ENCODE measurements at places on chromosomes 1 and 21.

DNA sequence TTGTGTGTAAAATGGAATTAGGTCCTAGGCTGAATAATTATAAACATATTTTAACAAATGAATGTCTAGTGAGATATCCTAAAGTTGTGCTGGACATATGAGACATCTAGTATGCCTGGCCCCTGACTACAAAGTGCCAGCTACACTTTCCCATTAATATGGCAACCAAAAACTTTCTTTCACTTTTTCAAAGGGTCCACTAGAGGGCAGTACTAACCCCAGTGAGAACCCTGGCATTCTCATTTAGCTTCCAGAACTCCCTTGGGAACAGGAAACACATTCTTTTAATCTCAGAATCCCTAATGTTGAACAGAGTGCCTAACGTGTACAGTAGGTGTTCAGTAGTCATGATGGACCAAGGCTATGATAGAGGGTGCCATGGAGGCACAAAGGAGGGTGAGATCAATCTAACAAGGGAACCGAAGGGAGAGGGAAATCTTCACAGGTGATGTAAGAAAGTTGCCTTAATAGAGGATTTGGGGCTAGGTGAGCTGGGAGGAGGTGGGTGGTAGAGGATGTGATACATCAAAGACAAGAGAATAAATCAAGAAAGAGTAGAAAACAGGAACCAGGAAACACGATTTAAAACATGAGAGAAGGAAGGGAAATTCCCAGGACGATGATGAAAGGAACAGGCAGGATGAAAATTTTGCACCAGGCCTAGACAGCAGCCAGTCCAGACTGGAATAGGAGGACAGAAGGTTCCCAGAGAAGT lies 41.6 kb downstream of the NSL1 start:
- DNase-seq, result peak; percentile 72

DNA sequence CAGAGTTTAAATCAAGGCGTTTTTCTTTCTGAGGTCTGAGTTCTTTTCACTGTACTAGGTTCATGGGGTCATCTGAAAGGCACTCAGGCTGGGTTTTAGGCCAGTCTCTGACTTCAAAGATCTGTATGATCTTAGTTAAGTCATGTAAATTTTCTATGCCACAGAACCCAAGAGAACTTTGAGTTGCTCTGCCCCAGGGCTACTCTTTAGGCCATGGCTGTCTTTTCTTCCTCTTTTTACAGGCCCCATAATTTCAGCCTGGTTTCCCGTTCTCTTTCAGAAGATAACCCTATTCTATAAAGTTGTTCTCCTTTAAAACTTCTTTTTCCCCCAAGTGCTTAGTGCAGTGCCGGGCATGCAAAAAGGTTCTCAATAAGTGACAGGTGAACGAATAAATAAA lies 26.1 kb downstream of the METTL13 start:
- DNase-seq, result no peak

DNA sequence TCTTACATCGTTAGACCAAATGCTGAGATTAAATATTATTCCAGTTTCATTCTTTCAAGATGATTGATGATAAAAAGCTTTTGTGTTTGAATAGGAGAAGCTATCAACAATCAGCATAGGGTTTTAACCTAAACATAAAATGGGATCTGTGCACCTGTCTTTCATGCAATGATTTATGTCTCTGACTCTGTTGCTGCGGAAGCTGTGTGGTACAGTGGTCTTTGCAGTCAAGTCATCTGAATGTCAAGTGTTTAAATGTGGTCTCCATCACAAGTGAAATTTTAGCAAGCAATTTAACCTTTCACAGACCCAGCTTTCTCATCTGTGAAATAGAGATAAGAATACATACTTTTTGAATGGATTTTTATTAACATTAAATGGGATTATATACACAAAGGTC lies 107.2 kb downstream of the PLPPR5 start:
- no peak for DNase-seq

DNA sequence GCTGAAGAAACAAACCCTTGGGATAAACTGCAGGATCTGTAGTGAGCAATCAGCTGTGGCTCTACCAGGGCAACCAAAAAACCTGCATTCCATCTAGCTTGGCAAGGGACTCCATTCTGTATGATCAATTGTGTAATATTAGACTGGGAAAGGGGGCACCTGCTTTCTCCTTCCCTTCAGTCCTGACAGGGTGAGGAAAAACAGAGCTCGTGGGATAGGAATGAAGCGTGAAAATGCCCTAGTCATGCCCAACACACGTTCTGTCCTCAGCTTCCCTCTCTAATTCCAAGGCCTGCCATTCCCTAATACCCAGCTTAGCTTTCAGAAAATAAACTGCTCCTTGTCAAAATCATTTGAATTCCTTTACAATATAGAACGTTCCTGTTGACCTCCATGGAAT lies 442.3 kb downstream of the PLPP3 start:
- DNase-seq, result no peak

- DNase-seq, result no peak
Measured at GRCh38 chr21:36208326-36209013, 51.8 kb downstream of the DOP1B start.

DNA sequence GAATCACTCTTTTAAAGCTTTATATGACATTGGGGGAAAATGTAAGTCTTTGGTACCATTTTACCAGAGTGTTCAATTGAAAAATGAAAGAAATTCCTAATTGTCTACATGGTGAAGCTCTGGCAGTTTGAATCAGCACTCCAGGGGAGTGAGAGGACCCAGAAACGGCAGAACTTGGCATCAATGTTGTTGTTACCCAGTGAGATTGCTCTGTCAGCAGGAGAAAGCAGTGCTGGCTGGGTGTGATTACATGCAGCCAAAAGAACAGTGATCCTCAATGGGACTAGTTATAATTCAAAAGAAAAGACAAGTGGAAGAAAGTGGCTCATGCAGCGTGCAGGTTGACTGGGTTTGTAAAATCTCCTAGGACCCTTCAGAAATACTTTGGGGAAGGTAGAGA lies 206.4 kb downstream of the PTPRC start:
- no peak for DNase-seq

DNA sequence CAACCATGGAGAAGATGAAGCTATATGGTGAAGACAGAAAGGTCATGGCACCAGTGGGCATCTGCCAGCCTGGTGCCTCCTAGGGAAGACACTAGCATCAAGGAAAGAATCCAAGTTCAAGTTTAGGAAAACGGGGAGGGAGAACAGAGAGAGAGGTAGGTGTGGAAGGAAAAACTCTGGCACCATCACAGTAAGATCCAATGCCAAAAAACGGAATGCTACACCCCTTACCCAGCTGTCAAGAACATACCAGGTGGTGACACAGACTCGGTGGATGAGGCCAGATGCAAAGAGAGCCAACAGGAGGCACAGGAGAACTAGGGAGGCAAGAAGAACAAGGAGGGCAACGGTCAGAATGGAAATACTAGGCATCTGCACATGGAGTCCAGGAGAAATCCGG lies 3.6 kb downstream of the KRTCAP2 start:
- no peak for DNase-seq

DNA sequence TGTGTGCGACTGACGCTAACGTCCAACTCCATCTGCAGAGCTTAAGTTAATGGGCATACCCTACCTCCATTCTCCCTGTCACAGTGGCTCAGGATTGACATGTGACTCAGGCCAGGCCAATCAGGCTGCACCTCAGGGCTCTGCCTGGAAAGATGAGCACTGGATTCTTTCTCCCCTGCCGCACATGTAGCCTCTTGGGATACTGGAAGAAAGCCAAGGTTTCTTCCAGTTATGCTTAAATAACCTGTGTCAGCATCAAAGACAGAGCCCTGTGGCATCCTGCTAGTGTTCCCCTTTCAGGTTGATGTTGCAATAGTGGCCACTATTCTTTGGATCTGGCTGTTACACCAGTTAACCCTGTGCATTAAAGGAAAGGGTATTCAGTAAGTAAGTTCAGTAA lies 55.0 kb upstream of the SYT6 start:
- DNase-seq, result no peak
